Choroid plexus epithelial cell (primary cell): ENCODE measurements at places on chromosomes 7 and 10.
A peak's percentile ranks its signal among the peaks of the same experiment; 100 is the strongest.

- DNase-seq, result no peak
Observed at GRCh38 chr10:98273057-98273850, 5.3 kb upstream of the LOXL4 start.

DNA sequence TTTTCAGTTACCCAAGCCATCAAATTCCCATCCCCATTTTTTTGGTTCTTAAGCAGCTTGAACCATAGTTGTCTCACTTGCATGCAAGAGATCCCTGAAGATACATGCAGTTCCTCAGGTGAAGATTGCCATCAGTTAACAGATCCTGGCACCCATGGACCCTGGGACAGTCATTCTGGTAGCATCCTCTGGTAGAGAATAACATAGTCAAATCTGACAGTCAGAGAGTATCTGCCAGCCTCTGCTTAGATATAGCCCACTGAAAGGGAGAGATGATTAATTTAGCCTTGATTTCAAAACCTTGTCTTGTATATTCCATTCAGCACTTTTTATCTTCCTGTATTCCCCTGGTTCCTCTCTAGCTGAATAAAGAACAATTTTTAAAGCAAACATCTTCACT is 280.4 kb downstream of the KCNMA1 start:
- DNase-seq, result no peak

- DNase-seq, result peak; percentile 93
Observed at GRCh38 chr7:28037220-28038010, 143.2 kb downstream of the JAZF1 start.

GRCh38 chr7:51011710-51012350 is 229.1 kb upstream of the GRB10 start:
- no peak for DNase-seq

- DNase-seq, result no peak
Observed at GRCh38 chr10:13396369-13396768, 48.3 kb upstream of the SEPHS1 start.

DNA sequence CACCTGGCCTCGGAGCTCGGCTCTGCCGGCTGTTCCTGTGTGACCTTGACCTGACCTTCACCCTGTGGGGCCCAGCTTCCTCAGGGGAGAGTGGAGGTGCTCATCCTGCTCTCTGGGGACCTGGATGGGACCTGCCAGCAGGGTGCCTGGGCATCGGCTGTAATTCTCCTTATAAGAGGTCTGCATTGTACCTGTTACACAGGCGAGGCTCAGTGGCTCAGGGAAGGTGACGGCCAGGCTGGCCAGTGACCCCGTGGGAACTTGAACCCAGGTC is 29.0 kb downstream of the RET start:
- DNase-seq, result no peak

DNA sequence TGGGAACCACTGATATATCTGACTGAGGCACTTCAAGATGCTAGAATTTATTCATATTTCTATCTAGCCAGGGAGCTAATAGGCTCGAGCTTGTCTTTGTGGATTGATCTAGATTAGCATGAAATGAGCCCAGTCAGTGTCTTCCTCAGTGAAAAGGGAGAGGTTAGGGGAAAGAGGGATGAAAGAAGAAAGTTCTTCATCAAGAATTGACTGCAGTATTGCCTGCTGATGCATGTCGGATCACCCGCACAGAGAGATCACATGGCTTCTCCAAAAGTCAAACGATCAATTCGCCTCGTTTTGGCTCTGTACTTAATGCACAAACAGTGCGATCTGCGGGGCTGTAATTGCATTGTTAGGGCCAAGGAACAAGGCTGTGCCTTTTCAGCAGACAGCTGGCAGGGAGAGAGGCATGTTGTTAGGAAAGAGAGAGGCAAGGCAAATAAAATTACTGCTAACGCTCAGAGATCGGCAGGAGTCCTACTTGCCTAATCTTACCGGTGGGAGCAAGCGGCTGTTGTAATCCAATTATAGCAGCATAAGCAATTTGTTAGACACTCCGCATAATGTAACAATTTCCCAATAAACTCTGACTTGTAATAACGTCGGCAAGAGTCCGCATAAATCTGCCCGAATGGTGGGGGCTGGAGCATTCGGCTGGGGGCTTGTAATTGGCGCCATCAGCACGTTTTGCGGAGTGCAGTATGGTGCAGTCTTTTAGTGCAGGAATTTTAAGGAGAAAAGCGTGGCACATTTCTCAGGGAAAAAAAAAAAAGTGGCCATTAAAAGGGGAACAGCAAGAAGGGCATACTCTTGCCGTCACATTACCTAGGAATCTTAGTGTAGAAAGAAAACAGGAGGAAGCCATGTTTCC is 102.1 kb downstream of the POLL start:
- peak; percentile 58 for DNase-seq

DNA sequence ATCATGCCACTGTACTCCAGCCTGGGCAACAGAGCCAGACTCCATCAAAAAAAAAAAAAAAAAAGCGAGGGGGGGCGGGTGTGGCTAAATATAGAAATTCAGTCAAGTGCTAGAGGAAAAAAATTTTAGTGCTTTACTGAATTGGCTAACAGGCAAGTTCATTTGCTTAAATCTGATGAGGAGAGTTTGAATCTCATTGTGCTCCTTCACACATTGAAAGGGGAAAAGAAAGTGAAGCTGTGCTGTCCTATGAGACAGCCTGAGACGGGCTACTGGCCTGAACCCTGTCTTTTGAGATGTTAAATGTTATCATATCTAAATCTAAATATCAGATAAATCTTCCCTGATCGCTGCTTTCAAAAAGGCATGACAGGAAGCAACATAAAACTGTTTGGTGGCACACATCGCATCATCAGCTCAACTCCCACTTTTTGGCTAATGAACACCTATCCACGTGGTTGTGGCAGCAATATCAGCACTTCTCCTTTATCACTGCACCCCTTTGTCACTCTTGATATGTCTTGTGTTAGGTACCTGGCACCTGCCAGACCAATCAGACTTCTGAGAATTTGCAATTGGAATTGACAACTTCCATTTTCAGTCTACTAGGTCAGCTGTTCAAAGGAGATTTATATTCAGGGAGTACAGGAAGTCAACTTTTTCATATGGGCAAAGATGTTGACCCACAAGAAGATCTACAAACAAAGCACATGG is 14.0 kb upstream of the IFIT1B start:
- no peak for DNase-seq

GRCh38 chr7:139725858-139726484 is 51.8 kb downstream of the HIPK2 start:
- no peak for DNase-seq

DNA sequence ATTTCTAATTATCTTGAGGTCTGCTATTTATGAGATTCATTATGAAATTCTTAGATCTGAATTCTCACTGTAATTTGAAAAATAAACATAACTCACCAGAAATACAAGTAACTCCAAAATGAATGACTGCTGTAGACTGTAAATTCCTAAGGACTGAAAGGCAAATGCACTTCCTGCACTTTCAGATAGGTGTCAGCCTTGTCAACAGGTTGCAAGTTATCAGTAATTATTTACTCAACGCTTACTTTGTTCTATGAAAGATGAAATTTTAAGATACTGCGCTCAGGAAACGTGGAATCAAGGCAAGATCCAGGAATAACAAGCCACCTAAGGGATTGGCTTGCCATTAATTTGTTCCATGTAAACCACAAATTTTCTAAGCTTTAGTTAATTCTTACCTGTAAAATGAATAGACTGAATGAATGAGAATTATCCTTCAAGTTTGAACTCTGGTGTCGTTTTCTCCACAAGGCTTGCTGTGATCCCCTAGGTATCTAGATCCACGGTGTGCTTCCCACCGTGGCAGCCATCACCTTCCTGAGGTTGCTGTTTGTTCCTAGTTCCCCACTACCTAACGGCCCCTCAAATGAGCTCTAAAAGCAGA is 12.6 kb downstream of the DHX32 start:
- peak; percentile 83 for DNase-seq

DNA sequence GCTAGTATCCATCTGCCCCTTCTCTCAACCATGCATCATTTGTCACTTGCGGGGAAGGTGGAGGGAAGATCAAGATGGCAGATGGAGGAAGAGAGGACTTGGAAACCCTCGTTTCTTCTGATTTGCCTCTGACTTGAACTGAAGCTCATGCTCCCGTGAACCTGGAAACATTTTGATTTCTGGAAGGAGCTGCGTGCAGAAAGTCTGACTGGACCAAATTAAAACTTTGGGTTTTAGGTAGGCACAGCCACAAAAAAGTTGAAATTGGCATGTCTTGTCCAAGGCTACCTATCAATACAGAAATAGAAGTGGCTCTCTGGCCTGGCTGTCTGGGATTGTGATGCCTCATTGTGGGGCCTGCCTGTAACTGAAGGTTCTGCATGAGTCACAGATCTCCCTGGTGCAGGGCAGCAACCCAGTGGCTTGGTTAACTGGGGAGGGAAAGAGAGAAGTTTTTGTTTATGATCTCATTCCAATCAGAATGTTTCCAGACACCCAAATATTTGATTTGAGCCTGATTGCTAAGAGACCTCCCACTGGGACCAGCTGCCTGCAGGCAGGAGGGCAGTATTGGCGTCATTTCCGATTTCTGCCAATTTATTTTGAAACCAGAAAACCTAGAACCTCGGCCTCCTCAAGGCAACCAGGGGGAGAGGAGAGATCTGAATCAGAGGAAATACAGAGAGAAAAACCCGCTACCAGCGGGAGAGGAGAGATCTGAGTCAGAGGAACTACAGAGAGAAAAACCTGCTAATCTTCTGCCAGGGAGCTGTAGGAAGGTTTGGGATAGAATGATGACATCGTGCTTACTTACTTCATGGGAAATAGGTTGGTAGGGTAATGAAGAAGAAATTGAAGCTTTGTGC is 363.6 kb downstream of the ANKRD30A start:
- peak; percentile 1 for DNase-seq

DNA sequence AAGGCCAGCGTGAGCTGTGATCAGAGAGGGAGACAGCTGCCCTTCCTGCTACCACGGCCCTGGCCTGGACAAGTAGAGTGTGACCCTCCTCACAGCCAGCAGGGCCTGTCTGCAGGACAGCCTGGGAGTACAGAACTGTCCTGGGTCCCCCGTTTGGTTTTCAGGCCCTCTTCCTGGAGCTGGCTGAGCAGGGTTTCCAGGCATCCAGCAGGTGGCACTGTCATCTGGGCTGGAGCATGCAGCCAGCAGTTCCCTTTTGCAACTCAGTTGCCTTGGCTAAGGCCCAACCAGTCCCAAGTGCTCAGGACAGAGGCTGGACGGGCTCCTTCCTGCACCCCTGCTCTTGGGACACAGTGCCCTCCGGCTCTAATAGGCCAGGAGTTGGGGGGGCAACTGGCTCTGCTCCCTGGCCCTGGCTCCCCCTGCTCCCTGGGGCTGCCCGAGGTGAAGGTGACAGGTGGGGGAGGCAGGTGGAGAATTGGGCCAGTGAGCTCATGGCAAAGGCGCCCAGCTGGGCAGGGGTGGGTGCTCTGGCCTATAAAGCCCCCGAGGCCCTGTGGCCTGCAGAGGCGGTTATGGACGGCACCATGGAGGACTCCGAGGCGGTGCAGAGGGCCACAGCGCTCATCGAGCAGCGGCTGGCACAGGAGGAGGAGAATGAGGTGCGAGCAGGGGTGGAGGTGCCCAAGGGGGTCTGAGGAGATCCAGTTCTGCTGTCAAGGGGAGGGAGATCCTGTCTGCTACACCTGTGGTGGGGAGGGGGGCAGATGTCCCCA is at the start of gene ANKRD2:
Gene ANKRD2 (plus strand): TSS at position 566 of the 776 bp plus-strand sequence. CDS start 10 bp downstream, at position 576.
- peak; percentile 90 for DNase-seq

GRCh38 chr7:85644272-85644671 is 457.4 kb upstream of the SEMA3D start:
- no peak for DNase-seq

DNA sequence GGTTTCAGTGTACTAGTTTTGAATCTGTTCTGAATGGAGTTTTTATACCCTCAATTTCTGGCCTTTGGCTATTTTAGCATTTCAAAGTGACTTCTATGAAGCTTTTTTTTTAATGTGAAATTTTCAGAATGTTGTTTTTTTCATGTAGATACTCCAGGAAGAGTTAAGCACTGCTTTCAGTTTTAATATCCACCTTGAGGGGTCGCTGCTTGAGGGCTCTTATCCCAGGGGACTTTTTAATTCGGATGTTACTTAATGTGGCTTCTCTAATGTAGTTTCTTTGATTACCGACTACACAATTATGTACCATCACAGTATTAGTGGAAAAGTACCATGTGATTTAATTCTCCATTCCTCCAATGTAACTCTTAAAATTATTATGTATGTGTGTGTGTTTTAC is 5.2 kb downstream of the IFIT5 start:
- DNase-seq, result peak; percentile 68

DNA sequence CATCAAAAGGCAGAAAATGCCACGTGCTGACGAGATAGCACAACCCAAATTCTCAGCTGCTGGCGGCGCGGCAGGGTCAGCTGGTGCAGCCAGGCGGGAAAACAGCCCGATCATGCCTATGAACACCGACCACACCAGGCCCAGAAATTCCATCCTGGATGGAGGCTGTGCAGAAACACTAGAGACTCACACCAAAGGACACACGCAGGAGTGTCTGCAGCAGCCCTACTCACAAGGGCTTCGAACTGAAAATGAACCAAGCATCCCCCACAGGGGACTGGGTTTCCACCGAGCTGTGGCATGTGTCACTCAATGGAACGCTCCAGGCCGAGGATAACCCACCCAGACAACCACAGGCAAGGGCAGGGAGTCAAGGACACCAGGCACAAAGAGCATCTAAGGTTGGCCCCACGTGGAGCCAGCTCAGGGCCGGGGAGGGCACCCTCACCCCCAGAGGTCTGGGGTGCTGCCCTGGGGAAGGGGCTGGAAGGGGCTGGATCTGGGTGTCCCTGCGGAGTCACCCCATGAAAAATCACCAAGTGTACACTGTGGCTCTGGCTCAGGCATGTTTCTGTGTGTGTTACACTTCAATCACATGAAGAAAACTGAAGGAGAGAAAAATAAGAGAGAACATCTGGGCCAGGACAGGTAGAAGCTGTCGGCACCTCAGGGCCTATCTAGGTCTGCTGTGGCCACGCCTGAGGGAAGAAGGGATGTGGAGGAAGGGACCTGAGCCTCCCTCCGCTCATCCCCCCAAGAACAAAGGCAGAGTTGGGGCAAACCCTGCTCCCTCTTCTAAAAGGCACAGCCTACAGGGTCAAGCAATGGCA is 33.0 kb downstream of the RASGEF1A start:
- no peak for DNase-seq

- peak; percentile 74 for DNase-seq
Observed at GRCh38 chr7:55432939-55433784, 68.0 kb downstream of the LANCL2 start.

- DNase-seq, result no peak
Observed at GRCh38 chr10:42956045-42956444, 120.8 kb upstream of the RET start.

- DNase-seq, result no peak
Observed at GRCh38 chr7:50614721-50615518, 49.7 kb upstream of the DDC start.

DNA sequence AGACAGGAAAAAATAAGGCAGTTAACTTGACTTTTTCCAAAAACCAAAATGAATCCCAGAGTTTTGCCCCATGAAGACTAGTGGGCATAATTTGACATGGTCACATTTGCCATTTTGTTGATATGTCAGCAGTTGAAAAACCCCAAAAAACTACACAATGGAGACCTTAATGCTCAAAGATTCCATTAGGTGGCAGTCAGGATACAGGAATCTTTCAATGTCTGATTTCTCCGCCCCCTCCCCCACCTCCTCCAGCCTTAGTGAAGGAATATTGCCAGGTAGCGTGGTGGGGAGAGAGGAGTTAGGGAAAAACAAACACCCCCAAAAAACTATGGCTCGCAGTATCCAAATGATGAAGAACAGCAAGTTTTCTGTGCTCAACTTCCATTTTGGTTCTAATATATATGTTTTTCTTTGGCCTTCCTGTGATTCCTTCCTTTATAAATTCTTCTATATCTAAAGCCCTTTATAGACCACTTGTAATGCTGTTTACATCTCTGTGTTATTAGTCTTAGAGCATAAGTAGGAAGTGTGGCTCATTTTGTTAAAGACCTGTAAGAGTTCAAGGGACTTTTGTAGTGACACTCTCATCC is 6.7 kb upstream of the SMNDC1 start:
- peak; percentile 79 for DNase-seq

GRCh38 chr10:5476918-5477525 is 22.3 kb downstream of the CALML5 start:
- DNase-seq, result no peak
